RPMI8226 (cell line): ENCODE measurements at places on chromosomes 6 and 20.

DNA sequence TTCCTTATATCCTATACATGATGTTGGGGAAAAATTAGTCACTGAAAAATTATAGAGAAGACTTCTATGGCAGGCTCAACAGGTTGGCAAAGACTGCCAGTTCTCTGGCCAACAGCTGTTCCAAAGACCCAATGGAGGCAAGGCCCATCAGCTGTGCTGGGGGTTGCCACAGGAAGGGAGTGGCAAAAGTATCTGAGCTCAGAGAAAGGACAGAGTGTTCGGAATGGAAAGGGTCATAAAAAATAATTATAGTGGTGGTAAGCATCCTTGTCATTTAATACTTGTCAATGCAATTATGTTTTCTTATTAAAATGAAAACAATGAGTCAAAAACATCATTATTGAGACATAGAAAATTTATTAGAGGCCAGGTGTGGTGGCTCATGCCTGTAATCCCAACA is 36.1 kb downstream of the FASTKD5 start:
- DNase-seq: no peak

DNA sequence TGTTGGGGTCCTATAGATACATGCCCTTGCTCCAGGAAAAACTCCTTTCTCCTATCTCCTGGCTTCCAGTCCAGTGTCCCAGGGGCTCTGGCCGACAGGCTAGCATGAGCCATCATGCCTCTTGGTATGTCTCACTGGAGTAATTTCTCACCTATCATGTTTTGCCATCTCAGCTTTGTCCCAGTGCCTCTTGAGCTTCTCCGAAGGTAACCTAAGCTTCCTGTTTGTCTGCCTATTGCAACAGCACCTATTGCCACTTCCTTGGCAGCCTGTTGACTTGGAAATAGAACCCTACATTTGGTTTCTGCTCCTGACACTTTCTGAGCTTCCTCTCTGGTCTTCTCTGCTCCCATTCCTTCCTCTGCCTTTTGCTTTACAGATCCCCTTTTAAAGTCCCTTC is 197.7 kb downstream of the KCNQ5 start:
- DNase-seq: no peak

GRCh38 chr6:138504764-138505689 is 5.7 kb upstream of the NHSL1 start:
- DNase-seq: no peak

GRCh38 chr6:128517124-128517523 is 3.3 kb downstream of the PTPRK start:
- no peak for DNase-seq

- peak; percentile 76 for DNase-seq
These were observed 112.6 kb upstream of the RALGAPA2 start for GRCh38 chr20:20824924-20825584.

- DNase-seq: no peak
These were observed 298.3 kb downstream of the RNGTT start for GRCh38 chr6:88665131-88665530.

GRCh38 chr6:41785254-41785653 is 2.2 kb upstream of the TOMM6 start:
- DNase-seq: no peak

- no peak for DNase-seq
These were observed 14.8 kb upstream of the TENT5A start for GRCh38 chr6:81767163-81767891.

GRCh38 chr20:48502016-48502415 is 325.8 kb downstream of the PREX1 start:
- DNase-seq: no peak

GRCh38 chr6:7787137-7787608 is 61.3 kb downstream of the BMP6 start:
- DNase-seq: no peak

DNA sequence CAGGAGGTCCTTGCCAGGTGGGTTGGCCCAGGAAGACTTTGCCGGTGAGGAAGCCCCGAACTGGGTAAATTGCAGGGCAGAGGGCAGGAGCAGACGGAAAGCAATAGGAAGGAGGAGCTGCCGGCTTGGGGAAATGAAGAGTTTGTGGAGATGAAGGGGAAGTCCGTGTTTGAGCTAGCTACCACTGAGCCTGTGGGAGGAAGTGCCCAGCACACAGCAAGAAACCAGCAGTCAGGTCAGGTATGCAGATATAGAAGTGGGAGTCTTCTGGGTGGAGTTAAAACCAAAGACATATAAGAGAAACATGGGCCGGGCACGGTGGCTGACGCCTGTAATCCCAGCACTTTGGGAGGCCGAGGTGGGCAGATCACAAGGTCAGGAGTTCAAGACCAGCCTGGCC is 34.7 kb downstream of the CD24 start:
- no peak for DNase-seq

DNA sequence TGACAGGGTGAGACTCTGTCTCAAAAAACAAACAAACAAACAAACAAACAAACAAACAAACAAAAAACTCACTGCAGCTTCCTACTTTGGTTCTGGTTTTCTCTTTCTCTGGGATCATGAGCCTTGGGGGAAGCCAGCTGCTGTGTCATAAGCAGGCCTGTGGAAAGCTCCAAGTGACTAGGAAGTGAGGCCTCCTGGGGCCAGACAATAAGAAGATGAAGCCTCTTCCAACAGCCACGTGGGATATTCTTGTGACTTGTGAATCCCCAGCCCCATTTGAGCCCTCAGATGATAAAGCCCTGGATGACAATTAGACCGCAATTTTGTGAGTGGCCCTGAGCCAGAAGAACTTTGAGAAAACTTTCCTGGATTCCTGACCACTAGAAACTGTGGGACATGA is 11.4 kb downstream of the HLA-A start:
- no peak for DNase-seq

DNA sequence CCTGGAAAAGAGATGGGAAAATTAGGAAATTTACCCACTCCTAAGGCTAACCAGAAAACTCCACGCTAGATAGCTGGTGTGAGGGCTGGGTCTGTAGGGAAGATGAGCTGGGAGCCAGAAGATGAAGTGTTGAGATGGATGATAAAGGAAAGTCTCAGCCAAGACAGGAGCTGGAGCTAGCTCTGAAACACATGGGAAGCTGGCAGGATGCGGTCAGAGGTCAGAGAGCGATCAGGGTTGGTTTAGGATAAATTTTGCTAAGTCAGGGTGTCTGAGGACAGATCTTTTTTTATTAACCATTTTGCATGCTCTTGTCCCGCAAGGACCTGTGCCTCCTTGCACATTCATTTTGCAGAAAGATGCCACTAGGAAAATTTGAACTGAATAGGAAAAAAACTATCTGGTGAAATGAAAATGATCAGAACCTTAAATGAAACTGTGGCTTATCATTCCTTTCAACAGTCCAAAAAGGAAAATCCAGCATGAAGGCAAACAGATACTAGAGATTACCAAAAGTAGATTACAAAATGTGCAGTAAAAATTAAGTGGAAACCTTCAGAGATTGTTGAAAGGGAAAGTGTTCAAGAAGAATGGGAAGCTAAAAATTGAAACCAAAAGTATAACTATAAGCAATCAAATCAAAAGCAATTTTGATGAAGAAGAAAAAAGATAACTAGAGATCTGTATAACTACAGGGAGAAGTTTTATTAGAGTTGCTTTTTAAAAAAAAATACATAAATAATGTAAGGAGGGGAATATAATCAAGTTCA is 10.7 kb upstream of the EDN1 start:
- DNase-seq: no peak

DNA sequence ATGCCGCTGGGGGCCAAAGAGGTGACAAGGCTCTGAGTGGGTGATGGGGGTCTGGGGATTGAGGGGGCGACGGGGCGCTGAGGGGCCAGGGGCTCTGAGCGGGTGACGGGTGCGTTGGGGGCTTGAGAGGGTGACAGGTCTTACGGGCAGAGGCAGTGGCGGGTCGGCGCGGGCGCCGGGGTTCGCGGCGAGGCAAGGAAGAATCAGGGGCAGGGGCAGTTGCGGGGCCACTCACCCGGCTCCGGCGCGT is 146 bp downstream of the ZNFX1 start:
- DNase-seq: no peak

DNA sequence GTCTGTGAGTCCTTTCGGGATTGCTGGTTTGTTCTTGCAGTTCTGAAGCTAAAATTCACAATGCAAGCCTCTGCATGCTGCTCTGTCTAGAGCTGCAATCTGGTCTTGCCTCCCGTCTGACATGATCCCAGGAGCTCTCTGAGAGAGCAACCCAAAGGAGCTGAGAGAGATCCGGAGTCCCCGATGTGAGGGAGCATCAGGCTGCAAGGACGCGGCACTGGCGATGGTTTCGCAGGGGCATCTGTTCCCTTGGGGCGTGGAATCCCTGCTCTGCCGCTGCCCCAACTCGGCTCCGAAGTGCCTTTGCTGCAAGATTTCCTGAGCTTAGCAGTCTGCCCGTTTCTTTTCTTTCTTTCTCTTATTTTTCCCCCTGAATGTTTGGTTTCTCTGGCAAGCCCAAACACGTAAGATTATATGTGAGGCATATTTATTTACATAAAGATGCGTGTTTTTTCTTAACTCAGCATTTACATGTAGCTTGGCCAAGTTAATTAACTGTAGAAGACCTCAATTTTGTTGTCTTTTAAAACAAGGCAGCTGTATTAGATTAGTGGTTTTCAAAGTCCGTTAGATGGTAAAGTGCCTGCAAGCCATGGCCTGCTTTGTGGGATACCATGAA is 873.0 kb downstream of the KIF16B start:
- no peak for DNase-seq

- DNase-seq: peak; percentile 69
These were observed 542.3 kb downstream of the QKI start for GRCh38 chr6:163956571-163957407.

DNA sequence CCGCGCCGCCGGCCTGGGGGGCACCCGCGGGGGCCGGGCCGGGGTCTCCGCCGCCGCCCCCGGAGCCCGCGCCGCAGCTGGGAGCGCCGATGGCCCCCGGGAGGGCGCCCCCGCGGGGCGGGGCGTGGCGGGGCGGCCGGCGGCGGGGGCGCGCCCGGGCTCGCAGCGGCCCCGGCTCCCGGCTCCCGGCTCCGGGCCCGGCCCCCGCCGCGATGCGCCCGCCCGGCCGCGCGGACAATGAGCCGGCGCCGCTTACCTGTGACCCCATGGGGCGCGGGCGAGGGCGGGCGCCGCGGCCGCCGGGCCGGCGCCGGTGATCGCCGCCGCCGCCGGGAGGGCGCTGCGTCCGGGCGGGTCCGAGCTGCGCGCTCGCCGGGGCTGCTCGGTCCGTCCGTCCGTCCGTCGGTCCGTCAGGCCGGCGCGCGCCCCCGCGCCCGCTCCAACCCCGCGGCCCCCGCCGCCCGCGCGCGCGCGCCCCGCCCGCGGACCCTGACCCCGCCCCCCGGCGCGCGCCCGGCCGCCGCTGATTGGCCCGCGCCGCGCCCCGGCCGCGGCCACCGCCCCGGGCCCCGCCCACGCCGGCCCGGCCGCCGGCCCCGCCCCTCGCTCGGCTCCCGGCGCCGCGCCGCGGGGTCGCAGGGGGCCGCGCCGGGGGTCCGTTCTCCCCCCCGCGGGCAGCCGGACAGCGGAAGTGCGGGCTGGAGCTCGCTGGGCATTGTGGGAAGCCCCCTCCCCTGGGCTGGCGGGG is at the start of gene ZBTB46:
ZBTB46 (minus strand) TSS at position 424 of the 748 bp plus-strand sequence. CDS start 40,507 bp downstream, outside the sequence.
- peak; percentile 77 for DNase-seq

GRCh38 chr6:159099961-159100360 is 55.2 kb upstream of the TAGAP start:
- DNase-seq: no peak

- no peak for DNase-seq
These were observed 10.5 kb upstream of the ANGPT4 start for GRCh38 chr20:926670-927069.

- DNase-seq: no peak
These were observed 206.0 kb upstream of the MARCKS start for GRCh38 chr6:113651120-113651519.

DNA sequence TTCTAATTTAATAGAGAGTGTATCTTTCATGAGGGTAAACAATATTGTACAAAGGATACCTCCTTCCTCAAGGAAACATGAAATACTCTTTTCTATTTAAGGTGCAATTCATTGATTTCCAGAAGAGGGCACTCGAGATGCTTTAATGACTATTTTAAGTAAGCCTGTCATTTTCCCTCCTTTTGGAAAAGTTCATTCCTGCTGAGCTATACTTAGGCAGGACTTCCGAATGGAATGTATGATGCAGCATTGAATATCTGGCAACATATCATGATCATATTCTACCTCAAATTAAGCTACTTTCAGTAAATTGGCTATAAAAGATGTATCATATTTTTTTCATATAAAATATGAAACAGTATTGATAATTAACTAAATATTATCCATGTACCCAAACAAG is 5.0 kb downstream of the DST start:
- DNase-seq: no peak

GRCh38 chr6:147207837-147208754 is 3.9 kb downstream of the STXBP5 start:
- no peak for DNase-seq

DNA sequence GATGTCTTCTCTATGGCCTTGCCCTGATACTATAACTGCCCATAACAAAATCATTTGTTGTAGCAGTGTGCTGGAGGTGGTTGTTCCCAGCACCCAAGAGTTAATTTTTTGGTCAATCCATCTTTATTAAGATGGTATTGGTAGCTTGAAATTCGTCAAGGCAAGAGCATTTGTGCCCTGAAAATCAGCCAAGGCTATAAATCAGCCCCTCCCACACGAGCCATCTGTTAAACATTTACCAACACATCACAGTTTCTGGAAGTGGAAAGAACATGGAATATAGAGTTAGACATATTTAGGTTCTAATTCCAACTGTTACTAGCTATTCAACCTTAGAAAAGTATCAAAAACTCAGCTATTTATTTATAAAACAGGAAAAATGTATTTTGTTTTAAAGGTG is 888.4 kb upstream of the GJE1 start:
- no peak for DNase-seq
